Heart right ventricle (tissue), 16 donors: ENCODE measurements at places on chromosomes 1 and 21.

DNA sequence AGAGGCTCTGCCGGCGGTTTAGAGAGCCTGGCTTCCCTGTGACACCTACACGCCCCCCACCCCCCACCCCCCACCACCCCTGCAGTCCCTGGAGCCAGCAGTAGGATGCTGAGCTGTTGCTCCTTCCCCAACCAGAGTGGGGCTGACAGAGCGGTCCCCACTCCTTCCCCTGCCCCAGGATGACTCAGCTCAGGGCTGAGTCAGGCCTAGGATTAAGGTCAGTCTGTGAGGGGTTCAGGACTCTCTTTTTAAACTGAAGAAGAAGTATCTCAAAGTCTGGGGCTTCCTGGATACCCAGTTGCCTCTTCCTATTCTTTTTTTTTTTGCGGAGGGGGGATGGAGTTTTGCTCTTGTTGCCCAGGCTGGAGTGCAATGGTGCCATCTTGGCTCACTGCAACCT, 19.1 kb downstream of the DMBX1 start:
- no peak for DNase-seq

DNA sequence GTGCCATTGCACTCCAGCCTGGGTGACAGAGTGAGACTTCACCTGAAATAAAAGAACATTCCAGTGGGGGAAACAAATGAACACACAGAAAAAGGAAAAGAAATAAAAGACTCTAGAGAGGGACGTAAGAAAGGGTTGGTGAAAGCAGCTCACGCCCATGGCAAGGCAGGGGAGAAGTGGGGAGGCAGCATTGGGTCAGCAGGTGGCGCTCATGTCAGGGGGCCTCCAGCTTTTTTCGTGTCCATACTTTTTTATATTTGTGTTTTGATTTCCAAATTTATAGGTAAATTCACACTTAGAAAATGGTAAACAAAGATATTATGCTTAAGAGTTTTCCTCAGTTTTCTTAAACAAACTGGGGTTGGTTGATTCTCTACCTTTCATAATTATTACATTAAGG, 45.5 kb downstream of the VPS13D start:
- peak; percentile 36 for DNase-seq

DNA sequence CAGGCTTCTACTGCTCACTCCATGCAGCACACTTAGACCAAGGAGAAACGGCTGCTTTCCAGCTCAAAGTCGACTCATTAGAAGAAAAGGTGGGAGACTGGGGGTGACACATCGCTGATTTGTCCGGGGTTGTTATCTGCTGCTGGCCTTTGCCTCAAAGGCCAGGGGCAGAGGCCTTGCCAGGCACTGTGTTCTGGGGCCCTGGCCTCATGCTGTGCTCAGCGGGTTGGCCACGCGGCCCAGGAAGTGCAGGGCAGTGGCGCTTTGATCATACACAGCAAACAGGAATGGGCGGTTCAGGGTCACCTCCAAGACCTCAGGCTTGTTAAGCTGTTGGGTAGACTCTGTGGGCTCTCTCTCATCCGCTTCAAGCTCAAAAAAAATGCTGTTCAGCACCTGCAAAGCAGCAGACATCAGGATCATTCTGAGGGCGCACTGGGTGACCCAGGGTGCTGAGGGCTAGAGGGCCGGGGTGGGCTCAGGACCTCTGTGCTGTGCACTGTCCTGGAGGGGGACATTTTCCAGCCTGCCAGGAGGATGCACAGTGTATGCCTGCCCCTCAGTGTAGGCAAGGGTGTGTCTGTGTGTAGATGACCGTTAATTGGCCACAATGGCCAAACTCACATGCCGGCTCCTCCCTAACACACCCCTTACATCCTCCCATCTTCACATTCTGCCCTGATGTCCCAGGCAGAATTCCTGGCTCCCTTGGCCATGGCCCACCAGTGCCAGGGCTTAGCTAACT, 10.8 kb downstream of the AGT start:
- DNase-seq: no peak

DNA sequence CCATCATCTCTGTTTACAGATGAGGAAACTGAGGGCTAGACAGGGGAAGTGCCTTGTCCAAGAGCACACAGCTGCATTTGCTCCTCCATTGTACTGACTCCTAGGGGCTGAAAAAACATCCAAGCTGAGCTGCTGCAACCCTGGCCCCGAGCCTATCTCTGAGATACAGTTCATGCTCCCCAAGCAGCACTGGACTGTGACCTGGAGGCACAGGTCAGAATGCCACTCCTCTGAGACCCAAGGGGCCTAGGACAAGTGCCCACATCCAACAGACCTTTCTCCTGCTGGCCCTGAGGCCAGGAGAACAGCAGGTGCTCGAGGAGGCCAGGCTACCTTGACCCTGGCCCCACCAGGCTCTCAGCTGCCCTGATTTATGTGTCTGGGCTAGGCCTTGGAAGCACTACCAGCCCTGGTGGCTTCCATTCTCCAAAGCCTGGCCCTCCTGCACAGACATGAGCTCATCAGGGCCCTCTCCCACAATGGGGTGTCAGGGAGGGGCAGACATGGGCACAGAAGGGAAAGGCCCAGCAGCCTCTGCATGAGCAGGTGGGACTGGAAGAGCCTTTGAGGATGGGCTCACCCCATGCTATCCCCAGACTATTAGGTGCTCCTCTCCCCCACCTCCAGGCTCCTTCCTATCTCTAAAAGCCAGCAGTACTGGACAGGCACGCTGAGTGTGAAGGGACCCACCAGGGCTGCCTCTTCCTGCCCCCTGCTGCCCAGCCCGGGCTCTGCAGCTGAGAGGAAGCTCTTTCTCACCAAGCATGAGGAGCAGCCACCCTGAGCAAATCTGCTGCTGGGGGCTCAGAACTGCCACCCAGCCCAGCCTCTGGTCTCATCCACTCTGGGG, 18.8 kb downstream of the ADGRB2 start:
- DNase-seq: peak; percentile 59

- no peak for DNase-seq
Observed at GRCh38 chr1:153565529-153566374, at the start of gene S100A2. TSS of gene S100A2 (minus strand) at chr1:153565844. CDS start at chr1:153563877, 1,967 bp downstream.
